ENCODE measurements at places on chromosomes 7 and 10. TPM values are rescaled to one million over a fixed set of nuclear protein-coding genes. Genes with fewer than 3 reads are reported as not detected.

DNA sequence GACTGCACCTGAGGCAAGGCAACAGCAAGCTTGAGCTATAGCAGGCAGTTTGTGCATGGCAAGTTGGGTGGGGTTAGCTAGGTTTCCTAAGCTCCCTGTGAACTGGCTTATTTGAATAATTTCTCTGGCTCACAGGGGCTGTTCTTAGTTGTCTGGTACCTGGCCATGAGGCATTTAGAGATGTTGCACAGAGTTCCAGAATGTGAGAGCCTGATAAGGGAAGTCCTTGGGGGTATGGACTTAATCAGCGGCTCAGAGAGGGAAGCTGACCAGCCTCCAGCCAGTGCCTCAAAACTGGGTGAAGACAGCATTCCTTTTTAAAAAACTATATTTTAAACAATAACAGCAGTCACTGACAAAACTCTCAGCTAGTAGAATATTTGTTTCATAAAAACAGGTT is 307.4 kb downstream of the FZD1 start:
- no peak for DNase-seq

FBXL13 gene
- total RNA-seq, result 0.39 TPM

DNA sequence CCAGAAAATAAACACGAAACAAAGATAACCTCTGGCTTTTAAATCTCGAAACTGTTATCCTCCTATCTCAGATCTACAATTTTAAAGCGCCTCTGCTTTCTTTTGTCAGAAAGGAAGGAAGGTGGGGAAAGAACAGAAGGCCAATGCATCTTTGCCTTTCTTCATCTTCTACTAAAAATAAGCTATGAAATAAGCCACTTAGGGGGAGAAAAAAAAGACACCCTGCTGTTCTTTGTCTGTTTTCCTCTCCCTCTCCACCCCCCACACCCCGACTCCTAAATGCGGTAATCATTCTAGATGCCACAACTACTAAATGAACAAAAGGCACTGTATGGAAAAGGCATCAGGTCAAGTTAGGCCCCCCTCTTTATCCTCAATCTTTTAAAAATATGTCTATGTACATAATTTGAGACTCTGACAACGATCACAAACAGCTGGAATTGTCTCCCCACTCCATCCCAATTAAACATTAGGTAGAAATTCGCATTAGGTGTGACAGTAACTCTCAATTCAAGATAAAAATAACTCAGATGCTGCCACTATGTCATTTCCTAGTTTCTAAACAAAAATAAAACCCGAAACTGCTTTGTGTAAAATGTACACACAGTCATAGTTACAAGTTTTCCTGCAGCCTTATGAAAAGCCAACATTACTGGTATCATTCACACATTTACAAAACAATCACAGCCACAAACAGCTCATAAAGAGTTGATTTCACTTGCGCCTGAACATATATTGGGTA is 2.4 kb downstream of the UBE2H start:
- DNase-seq, result peak; percentile 72

NEUROG3 gene
- total RNA-seq, result not detected

GRCh38 chr10:92712016-92712889 is 22.5 kb downstream of the HHEX start:
- no peak for DNase-seq

- DNase-seq, result no peak
Observed at GRCh38 chr7:135208102-135208793, 3.1 kb downstream of the WDR91 start.

- no peak for DNase-seq
Observed at GRCh38 chr10:106757521-106757920, 407.0 kb downstream of the SORCS1 start.

SPAM1 gene
- not detected for total RNA-seq

DNA sequence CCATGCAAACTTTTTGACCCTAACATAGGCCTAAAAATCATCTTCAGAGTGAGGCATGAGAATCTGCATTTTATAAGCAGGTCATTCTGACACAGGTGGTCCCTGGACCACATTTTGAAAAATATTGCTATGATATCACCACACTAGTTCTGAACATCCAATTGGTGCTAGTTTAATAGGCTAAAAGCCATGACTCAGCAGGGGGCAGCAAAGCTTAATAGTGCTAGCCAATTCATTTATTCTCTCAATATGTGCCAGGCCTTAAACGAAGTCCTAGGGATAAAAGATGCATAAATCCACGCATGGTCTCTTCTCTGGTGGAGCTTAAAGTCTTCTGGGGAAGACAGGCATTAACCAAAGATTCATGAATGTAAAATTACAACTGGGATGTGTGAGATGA is 10.2 kb upstream of the SLC25A28 start:
- DNase-seq, result peak; percentile 66

- DNase-seq, result no peak
Observed at GRCh38 chr10:133067149-133068105, 20.3 kb upstream of the ADGRA1 start.

TMEM273 gene
- 68.7 TPM for total RNA-seq

DNA sequence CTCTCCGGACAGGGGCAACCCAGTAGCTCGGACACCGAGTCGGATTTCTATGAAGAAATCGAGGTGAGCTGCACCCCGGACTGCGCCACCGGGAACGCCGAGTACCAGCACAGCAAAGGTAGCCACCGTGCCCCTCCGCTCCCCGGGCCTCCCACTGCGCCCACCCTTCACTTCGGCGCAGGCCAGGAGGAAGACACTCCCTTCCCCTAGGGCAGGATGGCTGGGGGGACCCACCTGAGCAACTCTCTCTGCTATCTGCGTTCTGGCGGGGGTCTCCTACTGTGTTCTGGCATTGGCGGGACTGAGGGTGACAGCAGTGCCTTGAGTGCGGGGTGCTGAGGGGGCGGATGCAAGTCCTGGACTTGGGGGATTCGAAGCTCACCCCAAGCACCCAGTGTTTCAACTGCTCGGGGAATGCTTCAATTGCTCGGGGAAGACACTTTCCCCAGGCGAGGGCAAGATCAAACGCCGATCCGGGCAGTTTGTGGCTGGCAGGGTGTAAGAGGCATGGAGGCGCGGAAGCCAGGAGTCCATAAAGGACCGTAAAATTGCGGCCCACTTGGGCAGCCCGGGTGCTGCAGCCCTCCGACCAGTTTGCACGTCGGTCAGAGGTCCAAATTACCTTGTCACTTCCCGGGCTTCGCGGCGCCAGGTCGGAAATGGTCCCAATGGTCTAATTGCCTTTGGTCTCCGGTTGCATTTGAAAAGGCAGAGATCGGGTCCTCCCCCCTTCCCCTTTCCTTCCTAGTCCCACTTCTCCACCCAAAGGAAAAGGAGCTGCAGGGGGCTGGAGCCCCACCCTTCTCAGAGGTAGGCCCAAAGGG is 950 bp downstream of the EVX1 start:
- no peak for DNase-seq

NRAP gene
- not detected for total RNA-seq

AGFG2 gene
- total RNA-seq, result 28.5 TPM

GRCh38 chr7:73394422-73394821 is 39.2 kb upstream of the FZD9 start:
- no peak for DNase-seq

DNA sequence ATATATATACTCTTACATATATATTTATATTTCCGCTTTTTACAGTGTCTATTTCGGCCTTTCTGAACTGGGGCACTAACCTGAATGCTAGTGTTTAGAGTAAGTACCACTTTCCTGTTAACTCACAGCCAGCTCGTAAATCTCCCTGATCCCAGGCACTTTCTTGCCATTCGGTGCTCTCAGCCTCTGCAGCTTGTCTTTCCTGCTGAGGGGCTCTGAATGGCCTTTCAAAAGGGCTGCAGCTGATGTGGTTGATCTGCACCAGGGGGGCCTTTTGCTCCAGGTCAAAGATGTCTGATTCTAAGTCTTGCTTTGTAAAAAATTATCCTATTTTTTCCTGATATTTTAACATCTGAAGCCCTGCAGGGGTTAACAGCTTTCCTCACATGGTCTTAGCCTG is 25.5 kb upstream of the HPS1 start:
- no peak for DNase-seq

GRCh38 chr10:25895856-25896255 is 38.2 kb upstream of the MYO3A start:
- DNase-seq, result no peak

- no peak for DNase-seq
Observed at GRCh38 chr10:49394933-49395740, 752 bp downstream of the DRGX start.

- peak; percentile 91 for DNase-seq
Observed at GRCh38 chr10:114271779-114272167, 32.7 kb downstream of the VWA2 start.

ABCB4 gene
- total RNA-seq, result under 0.01 TPM

DNA sequence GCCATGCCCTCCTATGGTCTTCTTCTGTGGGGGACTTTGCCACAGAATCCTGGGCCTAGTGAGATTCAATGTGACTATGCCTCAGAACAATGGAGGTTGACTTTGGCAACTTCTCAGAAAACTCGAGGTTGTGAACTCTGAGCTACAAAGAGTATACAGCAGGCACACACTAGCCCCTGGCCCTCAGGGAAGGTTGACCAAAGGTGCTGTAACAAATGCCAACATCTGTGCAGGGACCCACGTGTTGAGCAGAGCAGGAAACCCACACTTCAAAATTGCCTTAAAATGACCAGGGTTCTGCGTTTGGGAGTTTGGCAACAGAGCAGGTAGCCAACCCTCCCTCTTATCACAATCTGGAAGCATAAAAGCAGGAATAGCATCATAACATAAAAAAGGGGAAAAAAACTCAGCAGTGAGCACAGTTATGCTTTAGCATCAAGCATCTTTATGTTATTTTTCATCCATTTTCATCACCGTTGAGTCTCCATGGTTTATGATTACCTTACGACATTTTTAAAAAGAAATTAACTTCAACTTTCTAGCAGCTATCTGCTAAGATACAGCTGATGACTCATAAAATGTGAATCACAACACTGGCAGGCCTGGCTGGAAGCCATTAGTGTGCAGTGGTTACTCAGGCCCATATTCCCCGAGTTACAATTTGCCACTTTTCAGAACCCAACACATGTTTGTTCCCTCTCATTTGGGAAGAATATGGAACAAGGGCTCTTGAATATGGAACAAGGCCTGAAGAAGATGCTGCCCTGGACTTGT is 11.1 kb downstream of the PRLHR start:
- DNase-seq, result no peak

ACTL6B gene
- not detected for total RNA-seq

GRCh38 chr10:104735036-104735756 is 94.1 kb downstream of the SORCS3 start:
- no peak for DNase-seq

DNA sequence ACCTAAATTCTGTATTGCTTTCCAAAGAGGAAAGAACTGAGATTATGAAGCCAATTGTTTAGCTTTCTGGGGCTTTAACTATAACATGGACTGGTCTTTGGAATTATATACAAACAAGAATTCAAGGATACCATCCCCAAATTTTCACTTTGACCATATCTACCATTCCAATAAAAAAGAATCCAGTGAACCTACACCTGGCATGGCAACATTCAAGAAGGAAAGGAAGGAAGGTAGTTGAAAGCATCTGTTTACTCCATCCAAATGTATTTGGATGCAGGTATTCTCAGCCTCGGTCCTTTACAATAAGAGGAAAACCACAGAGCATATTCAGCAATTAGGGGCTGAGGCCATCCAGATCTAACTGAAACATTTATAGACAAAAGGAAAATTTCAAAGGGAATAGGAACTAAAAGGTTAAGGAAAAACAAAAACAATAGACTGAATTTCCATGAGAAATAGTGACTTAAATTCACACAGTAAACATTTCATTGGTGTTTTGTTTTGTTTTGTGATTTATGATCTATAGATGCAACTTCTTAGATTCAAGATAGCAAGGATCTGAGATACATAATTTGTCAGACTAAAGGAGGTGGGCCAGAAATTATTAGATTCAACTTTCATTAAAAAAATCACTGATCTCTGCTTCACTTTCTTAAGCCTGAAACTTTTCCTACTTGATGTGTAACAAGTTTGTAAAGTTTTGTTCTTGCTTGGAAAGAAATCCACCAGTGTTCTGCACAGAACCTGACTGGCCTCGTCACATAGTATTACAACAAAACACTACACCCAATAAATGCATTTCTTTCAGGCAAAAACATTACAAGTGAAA is 12.7 kb downstream of the SKIDA1 start:
- DNase-seq, result no peak

ZNF282 gene
- total RNA-seq, result 27.1 TPM

TMEM236 gene
- 0.38 TPM for total RNA-seq

- peak; percentile 39 for DNase-seq
Observed at GRCh38 chr10:15197276-15197675, 28.8 kb upstream of the NMT2 start.

DNA sequence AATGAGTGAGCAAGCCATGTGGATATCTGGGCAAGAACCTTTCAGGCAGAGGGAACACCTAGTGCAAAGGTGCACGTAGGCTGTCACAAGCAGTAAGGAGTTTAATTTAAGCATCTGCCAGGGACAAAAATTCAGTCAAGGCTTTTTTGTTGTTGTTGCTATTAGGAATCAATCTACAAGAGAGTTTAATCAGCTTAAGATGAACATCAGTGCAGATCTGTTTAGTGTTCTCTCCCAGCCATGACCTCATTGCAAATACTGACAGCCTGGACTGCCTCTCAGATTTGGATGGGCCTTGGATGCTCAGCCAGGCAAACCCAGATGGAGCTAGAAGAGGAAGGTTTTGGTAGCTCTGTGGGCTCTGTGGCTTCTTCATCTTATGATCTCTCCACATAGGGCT is 3.3 kb upstream of the GLCCI1 start:
- no peak for DNase-seq

CYP3A7 gene
- total RNA-seq, result not detected

DNA sequence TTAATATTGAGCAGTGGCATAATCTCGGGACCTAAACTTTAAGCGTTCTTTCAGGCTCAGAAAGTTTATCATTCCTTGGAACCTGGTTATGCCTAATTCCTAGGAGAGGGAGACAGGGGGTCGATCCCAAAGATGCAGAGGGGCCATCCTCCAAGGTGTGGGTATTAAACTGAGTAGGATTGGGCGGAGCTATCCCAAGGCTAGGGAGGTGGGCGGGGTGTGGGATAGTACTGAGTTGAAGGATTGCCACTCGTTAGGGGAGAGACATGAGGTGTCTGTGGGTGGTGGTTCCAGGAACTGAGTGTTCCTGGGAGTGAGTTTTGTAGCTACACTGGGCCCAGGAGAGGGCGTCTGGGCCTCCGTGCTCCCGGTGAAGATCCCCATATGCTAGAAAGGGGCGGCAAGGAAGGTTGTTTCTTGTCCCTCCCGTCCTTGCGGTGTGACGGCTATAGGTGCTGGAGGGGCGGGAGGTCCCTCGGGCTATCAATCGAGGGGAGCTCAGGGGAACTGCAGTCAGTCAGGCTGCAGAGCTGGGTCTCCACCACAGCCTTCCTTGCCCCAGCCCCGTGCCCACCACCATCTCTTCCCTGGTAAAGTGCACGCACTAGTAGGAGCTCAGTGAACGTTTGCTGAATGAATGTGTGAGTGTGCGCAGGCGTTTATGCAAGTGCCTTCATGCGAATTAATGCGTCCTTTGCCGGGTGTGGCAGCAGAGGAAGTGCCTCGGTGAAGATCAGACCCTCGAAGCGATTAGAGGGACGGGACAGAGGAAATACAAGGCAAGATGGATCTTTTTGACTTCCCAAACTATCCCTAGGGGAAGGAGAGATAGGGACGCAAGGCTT is 3.0 kb upstream of the HMX2 start:
- no peak for DNase-seq
